ENCODE measurements at places on chromosomes 2 and 18. TPM values are rescaled to one million over a fixed set of nuclear protein-coding genes. Genes with fewer than 3 reads are reported as not detected.
A peak's percentile ranks its signal among the peaks of the same experiment; 100 is the strongest.

The KCMF1 gene
- 70.3 TPM for total RNA-seq

The C2orf78 gene
- total RNA-seq: not detected

DNA sequence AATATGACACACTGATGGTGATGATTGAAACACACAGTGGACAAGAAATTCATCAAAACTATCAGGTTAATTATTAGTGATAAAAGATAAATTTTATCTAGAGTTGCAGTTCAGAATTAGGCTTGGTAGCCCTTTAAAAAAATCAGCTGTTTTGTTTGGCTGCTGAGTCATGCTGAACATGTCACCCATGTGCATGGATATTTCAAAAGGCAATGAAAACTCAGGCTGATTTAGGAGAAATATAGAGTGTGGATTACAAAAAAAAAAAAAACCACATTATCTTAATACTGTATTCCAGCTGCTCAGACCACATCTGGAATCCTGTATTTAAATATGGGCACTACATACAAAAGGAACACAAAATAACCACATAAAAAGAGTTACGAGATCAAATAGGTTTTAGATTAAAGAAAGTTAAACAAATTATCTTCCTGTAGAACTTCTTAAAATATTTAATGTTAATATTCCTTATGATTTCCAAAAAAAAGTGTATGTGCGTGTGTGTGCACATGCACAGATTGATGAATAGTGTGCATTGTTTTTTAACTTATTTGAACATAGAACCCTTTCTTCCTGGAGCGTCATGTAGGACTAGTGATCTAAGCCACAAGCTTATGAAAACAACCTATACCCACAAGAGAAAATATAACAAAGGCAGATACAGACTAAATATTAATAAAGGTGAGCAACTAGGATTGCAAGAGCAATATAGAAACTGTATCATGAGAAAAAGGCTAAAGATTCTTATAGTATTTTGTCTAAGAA, 186.2 kb downstream of the STK39 start:
- no peak for DNase-seq

The EMILIN2 gene
- 11.8 TPM for total RNA-seq

- peak; percentile 78 for DNase-seq
Observed at GRCh38 chr2:83055376-83056010, 1403.6 kb downstream of the SUCLG1 start.

The TEKT4 gene
- not detected for total RNA-seq

GRCh38 chr2:165847001-165847400, 53.0 kb upstream of the GALNT3 start:
- DNase-seq: no peak

DNA sequence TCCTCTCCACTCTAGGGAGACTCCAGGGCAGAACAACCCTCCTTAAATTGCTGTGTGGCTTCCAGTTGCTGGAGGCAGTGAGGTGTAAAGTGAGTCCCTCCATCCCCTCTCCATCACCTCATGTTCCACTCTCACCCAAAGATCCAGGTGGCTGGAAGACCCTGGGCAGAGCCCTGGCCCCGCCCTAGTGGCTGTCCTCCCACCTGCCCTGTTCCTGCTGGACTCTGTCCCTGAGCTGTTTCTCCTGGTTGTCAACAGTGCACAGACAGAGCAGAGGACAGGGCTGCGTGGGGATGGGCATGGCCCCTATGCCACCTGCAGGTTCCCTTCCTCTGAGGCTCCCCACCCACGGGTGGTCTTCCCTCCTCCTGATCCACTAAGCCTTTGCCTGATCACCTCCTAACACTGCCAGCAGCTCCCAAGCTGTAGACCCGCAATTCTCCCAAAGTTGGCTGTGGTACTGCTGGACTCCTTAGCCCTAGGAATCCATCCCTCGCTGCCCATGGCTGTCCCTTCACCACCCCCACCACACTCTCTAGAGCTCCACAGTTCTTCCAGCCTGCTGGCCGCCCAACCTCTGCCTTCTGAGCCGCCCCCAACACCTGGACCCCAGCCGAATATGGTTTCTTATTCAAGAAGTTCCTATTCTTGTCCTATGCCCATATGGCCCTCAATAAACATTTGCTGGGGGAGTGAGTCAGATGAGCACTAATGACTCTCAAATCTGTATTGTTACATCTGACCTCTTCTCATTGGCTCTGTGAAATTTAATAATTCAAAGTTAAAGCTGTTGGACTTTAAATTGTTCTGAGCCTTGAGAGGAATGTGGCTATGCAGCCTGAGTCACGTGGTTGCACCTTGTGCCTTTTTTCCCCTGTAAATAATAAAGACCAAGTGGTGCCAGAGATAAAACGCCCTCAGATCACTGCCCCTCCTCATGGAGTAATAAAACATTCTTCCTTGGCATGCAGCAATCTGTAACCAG, 260.0 kb upstream of the HS6ST1 start:
- no peak for DNase-seq

GRCh38 chr2:133365117-133365516, 203.1 kb downstream of the NCKAP5 start:
- DNase-seq: no peak

The OTOS gene
- total RNA-seq: not detected

The LYPD6 gene
- total RNA-seq: 1.8 TPM

- DNase-seq: peak; percentile 81
Observed at GRCh38 chr2:217434180-217434975, 568.4 kb downstream of the TNS1 start.

DNA sequence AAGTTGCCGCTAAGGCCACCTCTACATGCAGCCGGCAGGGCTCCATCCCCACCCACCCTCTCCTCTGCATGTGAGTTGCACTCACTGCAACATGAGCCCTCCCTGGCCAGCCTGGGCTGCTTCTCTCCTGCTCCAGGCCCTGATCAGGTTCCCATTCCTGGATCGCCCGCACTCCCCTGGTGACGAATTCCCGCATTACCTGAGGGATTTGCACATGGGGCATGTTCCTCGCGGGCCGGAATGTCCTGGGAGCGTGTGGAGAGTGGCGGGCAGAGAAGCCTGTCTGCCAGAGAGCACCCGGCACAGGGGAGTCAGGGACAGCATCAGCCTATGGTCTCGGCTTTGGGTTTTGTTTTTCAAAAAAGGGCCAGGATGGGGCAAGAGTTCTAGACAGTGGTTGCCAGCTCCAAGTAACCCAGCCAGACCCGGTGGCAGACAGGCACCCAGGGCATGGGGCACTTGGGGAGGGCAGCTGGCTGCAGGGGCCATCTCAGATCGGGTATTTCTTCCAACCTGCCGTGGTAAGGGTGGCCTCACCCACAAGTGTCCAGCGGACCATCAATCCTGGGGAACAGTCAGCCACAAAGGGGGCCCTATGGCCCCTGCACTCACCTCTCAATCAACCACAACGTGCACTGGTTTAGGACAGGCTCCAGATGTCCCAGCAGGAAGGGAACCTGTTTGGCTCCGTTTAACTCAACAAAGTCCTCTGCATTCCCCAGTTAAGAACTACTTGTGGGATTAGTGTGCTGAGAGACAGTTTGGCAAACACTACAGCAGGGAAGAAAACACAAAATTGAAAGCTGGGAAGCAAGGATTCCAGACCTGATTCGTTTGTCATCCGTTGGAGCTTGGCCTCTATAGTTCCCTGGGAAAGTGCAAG, 187.7 kb downstream of the SMAD7 start:
- DNase-seq: no peak

The HDHD2 gene
- total RNA-seq: 17.7 TPM

DNA sequence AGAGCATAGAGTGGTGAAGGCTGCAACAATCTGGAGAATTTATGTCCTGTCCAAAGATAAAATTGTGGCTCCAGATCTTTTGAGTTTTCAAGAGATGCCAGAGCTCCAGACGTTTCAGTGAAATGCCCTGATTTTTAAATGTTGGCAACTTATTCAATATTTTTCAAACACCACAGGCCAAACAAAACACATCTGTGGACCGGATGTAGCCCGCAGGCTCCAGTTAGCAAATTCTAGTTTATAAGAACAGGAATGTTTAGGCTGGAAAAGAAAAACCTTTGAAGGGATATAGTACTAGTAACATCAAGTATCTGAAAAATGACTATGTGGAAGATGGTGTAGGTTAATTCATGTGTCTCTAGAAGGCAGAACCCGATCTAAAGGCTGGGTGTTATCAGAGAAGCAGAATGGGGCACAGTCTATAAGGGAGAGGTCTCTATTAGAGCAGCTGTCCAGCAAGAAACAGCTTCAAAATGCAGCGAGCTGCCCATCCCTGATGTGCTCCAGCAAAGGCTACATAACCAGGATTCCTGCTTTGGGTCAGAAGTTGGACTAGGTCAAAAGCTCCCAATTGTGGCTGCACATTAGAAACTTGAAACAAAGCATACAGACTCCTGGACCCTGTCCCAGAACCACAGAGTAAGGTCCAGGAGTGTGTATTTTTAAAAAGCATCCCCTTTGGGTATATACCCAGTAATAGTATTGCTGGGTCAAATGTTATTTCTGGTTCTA, 105.9 kb downstream of the ANKRD44 start:
- DNase-seq: no peak

DNA sequence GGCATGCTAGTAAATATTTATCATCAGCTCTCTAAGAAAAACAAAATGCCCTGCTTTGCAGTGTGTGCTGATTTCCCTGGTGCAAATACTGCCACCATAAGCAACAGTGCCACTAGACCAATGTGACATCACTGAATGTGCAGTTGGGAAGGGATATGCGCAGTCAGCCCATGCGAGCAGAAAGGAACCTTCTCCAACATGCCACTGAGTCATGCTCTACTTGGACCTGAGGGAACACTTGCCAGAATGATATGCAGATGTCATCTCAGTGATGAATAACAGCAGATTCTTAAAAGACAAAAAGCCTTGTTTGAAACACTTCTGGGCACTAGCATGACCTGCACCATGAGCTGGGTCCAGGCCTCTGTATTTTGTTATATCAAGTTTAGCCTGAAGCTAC, 55.3 kb upstream of the REL start:
- DNase-seq: no peak

DNA sequence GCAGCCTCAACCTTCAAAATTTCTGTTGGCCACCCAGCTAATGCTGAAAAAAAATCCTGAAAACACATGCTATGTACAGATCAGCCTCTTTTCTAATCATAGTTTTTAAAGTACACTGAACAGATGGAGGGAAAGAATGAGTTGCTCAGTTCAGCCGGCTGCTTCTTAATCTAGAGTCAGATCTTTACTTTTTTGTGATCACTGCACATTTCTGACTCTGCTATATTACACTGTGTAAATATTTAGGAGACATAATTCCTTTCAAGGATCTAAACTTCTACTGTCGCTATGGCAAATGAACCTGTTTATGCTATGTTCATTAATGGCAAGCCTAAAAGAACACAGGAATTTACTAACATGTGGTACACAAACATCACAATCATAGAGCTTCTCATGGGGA, 114.2 kb downstream of the SRBD1 start:
- DNase-seq: no peak

DNA sequence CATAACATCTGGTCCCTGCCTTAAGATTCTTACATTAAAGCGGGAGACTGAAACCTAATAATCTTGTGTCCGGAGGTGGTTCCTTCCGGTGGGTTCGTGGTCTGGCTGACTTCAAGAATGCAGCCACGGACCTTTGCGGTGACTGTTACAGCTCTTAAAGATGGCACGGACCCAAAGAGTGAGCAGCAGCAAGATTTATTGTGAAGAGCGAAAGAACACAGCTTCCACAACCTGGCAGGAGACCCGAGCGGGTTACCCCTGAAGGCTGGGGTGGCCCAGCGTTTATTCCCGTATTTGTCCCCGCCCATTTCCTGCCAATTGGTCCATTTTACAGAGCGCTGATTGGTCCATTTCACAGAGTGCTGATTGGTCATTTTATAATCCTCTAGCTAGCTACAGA, 122.3 kb upstream of the SIX2 start:
- no peak for DNase-seq

The DOK6 gene
- not detected for total RNA-seq

DNA sequence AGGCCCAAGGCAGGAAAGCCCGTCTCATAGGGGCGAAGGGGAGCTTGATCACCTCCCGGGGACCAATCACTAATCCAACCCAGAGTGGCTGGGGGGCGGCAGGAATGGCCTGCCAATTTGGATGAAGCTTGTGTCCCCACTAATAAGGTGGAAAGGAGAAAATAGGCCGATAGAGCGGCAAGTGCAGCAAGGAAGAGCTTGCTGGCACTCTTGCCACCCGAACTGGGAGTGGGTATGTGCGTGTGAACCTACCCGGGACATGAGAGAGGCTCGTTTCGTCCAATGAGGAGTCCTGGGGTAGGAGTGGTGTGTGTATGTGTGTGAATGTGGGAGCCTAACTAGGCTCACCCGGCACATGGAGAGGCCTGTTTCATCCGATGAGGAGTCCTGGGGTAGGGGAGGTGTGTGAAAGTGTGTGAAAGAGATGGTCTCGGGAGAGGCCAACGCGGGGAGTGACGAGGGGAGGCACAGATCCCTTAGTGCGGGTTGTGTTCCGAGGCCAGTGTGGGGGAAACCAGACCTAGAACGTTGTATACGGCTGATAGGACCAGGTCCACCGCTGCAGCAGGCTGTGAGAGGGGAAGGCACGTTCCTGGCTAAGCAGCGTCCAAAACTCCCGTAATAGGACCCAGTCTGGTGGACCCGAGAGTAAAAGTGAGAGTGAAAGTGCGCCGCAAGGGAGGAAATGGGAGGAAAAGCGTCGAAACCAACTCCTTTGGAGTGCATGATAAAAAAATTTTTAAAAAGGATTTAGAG, 47.1 kb upstream of the SELENOI start:
- no peak for DNase-seq

- DNase-seq: peak; percentile 96
Observed at GRCh38 chr2:12787891-12788801, 71.4 kb downstream of the TRIB2 start.

GRCh38 chr2:20582600-20583221, 68.2 kb downstream of the HS1BP3 start:
- DNase-seq: no peak

GRCh38 chr2:134770702-134771101, 51.9 kb upstream of the TMEM163 start:
- DNase-seq: no peak

- no peak for DNase-seq
Observed at GRCh38 chr2:179104736-179105135, 54.8 kb upstream of the CCDC141 start.

The HMSD gene
- total RNA-seq: not detected

The SIX3 gene
- total RNA-seq: not detected

DNA sequence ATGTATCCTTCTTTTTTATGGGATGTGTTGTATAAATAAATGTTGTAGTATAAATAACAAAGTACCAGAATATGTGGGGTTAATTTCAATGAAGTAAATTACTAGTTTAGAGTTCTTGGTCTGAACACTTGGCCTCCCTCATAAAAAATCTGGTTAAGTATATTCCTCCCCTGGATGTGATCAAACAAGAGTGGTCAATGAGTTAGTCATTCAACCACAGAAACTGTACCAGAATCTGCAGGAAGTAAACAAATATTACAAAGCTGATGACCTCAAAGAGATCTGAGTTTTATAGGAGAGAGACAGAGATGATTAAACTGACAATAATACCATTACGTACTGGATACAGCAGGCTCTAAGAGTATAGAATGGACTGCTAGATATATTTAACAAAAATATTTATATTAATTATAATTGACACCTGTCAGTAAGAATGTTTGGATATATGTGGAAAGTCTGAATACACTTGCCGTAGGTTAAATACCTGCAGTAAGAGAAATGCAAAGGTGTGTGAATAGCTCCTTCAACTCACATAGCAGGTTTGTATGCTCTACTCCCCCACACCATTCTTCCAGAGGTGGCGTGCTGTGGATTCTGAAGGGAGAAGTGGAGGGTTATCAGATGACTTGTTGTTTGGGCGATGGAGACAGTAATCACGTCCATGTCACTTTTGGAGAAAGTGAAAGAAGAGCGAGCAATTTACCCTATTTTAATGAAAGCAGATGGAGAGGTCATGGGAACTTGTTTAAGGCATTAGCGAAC, 108.3 kb upstream of the LRATD1 start:
- no peak for DNase-seq

GRCh38 chr2:38666556-38666910, 619 bp downstream of the GALM start:
- no peak for DNase-seq
